ENCODE measurements at places on chromosomes 3 and 15.
A peak's percentile ranks its signal among the peaks of the same experiment; 100 is the strongest.

DNA sequence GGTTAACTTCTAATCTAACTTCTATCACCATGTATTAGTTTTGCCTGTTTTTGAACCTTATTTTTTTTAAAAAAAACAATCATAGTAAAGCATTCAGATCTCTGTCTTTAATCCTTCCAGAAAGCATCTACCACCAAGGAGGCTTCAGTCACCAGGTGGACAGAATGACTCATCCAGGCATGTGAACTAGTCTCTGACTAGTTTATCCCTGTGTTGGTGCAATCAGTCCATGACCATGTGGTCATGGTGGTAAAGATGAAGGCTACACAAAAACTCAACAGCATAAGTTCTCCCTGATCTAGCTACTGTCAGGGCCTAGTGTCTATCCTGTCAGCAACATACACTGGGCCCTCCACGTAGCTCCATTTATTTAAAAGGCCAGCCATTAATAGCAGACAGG lies 750.6 kb downstream of the AGBL1 start:
- no peak for DNase-seq

DNA sequence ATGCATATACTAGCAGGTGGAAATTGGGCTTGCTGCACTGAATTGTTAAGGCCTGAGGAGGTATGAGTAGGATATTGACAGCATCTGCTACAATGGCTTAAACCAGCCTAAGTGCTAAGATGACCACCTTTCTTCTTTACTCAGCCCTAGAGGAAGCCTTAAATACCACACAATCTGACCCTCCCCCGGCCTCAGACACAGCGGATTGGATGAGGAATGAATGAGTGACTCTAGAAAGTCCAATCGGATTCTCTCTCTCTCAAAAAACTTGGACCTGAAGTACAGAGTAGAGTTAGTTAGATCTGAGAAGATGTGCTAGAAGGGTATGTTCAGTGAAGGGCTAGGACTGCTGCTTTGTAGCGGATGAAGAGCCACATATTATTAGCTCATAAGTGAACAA lies 39.9 kb upstream of the C3orf49 start:
- no peak for DNase-seq

DNA sequence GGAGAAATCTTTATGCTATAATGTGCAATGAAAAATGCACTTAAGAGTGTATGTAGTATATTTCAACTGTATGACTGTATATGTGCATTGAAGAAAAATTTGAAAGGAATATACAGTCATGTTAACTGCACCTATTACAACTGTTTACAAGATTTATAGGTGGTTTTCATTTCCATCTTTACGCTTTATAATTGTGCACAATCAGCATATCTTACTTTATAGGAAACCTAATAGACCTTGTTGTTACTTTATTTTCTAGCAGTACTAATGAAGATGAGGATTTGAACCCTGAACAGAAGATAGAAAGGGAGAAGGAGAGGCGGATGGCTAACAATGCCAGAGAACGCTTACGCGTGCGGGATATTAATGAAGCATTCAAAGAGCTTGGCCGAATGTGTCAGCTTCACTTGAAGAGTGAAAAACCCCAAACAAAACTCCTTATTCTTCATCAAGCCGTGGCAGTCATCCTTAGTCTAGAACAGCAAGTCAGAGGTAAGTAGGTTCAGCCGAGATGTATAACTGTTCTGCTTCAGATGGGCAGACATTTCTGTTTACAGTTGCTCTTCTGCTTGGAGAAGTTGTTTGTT lies 103.4 kb upstream of the CGNL1 start:
- no peak for DNase-seq

GRCh38 chr3:101529816-101530685 lies 17.0 kb upstream of the SENP7 start:
- no peak for DNase-seq

DNA sequence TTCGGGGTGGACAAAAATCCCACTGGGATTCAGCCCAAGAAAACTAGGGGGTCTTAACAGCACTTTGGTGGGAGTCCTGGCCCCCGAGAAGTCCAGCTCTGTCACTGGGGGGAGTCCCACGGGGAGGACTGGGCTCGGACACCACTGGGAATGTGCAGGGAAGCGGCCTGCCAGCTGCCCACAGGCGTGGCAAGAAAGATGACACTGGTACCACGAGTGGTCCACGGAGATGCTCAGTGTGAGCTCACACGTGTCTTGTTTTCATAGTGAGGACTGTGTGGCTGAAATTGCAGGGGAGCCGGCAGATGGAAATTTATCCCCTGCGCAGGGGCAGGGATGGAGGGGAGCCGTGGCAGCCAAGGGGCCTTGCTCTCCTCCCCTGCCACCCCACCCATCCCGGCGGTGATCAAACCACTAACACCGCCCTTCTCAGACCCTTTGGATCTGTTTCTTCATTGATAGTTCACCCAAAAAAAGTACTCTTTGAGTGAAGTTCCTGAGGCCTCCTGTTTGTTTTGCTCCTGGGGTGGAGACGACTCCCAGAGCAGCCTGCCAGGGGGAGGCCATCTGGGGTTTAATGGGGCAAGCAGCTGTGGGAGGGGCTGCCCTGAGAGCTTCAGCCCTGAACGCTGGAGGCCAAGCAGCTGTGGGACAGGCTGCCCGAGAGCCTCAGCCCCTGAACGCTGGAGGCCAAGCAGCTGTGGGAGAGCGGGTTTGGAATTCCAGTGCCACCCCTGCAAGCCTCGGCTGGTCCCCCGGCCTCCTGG lies 130.9 kb downstream of the LRRK1 start:
- DNase-seq = no peak

DNA sequence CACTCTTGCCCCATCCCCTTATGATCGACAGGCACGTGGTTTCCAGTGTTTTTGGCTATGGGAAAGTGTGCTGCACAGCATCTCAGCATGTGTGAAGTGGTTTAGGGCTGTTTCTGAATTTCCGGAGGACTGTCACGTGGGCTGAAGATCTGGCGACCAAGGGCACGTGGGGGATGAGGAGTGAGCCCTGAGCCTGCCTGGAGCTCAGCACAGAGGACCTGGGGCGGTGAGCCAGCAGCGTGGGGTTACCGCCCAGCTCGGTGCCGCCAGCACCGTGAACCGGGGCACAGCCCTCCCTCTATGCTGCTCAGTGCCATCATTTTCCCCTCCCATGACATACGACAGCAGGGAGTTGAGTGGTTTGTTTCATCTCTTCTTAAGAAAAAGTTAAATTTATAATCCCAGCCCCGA lies 150.2 kb downstream of the DNAJB8 start:
- no peak for DNase-seq

- DNase-seq = peak; percentile 9
Observed at GRCh38 chr15:63043335-63044076, 959 bp downstream of the TPM1 start.

DNA sequence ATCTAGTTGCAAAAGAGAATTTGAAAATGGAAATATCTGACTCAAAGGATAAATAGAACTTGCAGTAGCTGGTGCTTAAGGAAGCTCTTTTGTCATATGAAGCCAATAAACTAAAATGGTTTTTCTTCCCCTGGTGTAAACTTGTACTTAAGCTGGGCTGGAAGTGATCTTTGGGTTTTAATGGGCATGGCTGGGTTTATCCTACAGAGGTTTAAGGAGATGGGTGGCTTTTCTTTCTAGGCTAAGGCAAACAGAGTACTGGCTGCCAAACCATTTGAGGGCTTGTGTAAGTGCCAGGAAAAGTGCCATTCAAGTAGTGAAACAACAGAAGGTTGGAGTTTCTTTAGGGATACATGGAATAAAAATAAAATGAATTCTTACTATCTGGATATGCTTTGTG lies 12.1 kb upstream of the UTS2B start:
- no peak for DNase-seq

GRCh38 chr15:68424754-68425390 lies 7.1 kb downstream of the ITGA11 start:
- DNase-seq = no peak

GRCh38 chr15:38524156-38524555 lies 40.5 kb downstream of the RASGRP1 start:
- no peak for DNase-seq

DNA sequence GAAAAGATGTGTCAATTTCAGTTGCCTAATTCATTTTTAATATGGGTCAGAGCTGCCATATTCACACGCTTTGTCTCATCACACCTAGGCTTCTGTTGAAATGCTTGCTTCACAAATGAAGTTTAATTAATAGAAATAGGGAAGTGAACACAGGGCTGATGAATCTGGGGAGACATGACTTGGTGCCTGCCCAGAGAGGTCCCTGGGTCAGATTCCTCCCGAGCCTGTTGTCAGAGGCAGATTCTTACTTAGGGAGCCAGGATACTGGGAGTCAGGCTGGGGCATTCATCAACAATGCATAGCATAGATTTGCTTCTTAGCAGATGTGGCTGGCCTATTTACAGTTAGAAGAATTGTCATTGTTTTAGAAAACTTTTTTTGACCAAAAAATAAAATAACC lies 90.6 kb downstream of the CACNA1D start:
- no peak for DNase-seq

DNA sequence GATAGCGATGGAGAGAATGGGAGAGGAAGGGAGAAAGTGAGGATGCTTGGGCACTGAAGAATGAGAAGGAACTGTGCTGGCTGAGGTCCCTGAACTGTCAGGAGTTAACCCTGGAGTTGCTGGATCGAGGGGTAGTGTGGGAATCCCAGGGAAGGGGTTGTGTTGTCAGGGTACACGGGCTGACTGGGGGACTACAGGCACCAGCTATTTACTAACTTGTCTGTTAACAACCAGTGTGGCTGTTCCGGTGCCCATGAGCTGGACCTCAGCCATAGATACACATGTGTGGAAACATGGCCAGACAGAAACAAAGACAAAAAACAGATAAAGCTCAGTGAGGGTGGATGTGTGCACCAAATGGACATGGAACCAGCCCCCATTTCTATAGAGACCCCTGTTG lies 55.1 kb downstream of the GASK1A start:
- DNase-seq = no peak

GRCh38 chr3:61092870-61093269 lies 158.4 kb downstream of the FHIT start:
- DNase-seq = no peak

DNA sequence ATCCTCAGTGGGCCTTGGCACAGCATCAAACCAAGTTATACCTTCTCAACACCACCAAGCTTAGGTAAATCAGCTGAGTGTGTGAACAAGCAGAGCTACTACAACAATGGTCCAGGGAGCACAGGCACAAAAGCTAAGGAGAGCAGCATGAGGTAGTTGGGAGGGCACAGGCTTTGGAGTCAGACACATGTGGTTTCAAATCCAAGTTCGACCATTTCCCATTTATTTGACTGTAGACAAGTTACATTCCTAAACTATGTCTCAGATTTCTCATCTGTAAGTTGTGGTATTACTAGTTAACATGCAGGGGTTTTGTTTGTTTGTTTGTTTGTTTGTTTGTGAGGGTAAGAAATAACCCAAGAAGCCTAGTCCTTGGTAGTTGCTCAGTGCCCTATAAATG lies 46.9 kb downstream of the MLH1 start:
- DNase-seq = no peak

- DNase-seq = no peak
Observed at GRCh38 chr3:169458752-169459151, 204.8 kb downstream of the MECOM start.

- DNase-seq = peak; percentile 44
Observed at GRCh38 chr3:74614107-74614967, at the start of gene CNTN3. CNTN3 (minus strand) TSS chr3:74614659; CDS start chr3:74521112, 93,547 bp downstream.

DNA sequence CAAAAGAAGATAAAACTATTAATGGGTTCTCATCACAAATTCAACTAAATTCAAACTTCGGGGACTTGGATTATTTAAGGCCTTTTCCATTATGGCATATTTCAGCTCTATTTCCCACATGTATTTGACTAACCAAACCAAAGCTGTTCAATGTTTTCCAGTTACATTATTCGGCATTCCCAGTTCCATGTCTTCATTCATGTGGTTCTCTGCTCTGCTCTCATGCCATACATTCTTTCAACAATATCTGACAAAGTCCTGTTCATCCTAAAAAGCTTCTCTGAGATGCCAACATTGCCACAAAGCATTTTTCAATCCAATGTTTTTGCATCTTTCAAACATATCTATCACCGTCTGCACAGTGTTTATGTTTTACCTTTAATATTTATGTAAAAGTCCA lies 141.4 kb downstream of the GREM1 start:
- DNase-seq = no peak

- no peak for DNase-seq
Observed at GRCh38 chr3:139772539-139773500, 95.0 kb upstream of the NMNAT3 start.

DNA sequence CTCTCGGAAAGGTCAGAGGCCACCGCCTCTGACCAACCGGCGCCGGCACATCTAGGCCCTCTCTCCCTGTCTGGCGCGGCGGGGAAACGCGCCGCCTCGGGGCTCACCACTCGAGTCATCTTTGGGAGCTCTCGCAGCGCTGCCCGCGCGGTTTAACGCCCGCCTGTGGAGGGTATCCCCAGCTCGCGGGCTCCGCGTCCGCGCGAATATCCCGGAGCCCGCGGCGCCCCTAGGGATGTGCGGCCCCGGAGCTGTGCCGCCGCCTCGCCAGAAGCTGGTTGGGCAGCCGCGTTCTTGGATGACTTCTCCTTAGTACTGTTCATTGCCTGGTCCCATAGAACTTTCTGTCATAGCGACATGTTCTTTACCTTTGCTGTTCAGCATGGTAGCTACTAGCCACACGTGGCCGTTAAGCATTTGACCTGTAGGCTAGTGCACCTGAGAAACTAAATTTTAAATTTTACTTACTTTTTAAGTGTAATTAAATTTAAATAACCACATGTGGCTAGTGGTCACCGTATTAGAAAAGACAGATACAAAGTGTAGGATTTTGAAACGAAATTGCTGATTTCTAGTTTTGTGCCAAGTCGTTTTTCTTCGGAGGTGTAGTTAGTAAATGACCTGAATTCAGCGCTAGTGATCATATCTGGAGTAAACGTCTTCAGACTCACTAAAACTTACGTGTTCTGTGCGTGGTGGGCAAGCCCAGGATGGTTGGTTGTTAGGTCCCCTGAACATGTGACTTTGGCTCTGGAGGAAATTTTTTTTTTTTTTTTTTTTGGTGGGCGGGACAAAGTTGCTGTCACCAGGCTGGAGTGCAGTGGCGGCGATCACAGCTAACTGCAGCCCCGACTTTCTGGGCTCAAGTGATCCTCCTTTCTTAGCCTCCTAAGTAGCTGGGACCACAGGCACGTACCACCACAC lies 835 bp downstream of the ARIH2 start:
- DNase-seq = peak; percentile 27

GRCh38 chr3:141127344-141128125 lies 76.4 kb downstream of the SPSB4 start:
- no peak for DNase-seq

- no peak for DNase-seq
Observed at GRCh38 chr15:99731336-99732123, 1.7 kb downstream of the LYSMD4 start.

DNA sequence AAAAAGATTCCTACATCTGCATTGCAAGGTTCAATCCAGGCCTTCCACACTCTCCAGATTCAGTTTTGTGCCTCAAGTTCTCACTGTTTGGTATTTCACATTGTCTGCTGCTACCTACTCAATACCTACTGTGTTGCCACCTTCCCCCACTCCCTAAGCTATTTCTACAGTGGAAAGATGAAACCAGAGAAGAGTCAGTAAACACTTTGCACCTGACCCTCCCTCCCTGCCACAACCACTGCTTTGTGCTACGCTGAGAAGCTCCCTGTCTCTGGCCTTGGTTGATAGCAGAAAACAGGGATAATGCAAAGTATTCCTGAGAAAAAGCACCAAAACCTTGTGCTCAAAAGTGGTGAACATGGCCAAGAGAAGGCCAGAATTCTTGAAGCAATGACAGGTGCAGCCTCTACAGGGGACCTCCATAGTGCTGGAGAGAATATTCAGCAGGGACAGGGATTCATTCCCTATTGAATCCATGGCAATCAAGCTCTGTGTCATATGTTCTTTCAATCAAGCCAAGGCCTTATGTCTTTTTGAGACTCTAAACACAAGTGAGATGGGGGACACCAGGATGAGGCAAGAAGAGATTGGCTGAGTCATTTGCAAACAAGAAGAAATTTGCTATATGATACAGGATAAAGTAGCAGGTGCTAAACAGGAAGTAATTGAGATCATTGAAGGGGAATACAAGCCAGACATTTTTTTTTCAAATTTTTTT lies 83.5 kb upstream of the LIPC start:
- peak; percentile 7 for DNase-seq
